Liver (tissue), 10 donors: ENCODE measurements at places on chromosomes 2 and 18. TPM values are rescaled to one million over a fixed set of nuclear protein-coding genes. Genes with fewer than 3 reads are reported as not detected.
A peak's percentile ranks its signal among the peaks of the same experiment; 100 is the strongest.

GRCh38 chr2:133253793-133254192 lies 314.5 kb downstream of the NCKAP5 start:
- no peak for DNase-seq

DNA sequence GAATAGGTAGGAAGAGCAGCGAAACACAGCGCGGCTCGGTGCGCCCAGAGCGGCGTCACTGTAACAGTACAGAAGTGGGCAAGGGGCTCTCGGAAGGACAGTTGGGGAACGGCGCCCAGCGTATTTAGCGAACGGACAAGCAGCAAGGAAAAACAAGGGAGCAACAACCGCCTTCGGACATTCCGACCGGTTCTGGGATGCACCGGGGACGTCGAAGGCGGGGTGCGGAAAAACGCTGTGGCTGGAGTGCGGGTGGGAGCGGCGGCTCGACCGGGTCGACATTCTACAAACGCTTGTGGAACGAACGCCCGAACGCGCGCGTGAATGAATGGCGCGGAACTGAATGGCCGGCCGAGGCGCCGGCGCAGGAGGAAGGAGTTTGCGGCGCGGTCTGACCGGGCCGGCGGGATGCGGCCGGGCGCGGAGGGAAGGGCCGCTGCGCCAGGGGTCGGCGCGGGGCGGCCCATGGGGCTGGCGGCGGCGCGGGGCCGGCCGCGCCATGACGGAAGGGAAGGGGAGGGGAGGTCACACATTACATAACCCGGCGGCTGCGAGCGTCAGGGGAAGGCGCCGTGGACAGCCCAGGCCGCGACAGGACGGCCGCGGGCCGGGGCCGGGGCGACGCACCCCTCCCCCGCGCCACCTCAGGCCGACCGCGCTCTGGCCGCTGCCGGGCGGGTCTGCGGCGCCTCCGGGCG lies 605 bp downstream of the REV1 start:
- peak; percentile 65 for DNase-seq

DNA sequence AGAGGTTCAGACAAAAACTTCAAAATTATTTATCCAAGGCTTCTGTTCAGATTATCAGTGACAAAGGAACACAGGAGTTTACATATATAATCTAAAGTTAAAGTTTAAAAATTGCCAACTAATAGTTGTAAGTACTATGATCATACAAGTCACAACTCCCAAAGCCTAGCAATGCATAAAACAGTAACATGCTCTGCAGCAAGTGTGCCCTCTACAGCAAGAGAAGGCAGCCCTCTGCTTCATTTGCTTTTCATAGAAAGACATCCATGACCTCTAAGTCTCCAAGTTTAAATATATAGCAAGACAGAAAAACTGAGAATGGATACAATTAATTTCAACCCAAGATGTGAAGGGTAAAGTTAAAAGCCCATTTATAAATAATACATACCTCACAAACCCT lies 13.3 kb downstream of the RAB1A start:
- DNase-seq, result no peak

The MERTK gene
- 9.0 TPM for total RNA-seq

DNA sequence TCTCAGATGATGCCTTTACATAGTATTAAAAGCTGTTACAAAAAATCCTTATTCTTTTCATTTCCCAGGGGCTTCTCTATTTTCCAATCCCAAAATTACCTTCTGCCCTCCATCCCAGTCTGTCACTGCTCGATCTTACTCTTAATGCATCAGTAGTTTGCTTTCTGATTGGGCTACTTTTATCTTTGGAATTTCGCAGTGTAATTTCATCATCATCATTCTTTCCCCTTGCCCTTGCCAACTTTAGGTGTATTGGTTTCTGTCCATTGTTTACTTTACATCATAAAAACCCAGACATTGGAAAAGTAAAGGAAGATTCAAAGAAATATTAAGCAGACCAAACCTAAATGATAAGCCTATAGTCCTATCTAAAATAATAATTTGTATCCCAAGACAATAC lies 457.2 kb downstream of the PIK3C3 start:
- no peak for DNase-seq

DNA sequence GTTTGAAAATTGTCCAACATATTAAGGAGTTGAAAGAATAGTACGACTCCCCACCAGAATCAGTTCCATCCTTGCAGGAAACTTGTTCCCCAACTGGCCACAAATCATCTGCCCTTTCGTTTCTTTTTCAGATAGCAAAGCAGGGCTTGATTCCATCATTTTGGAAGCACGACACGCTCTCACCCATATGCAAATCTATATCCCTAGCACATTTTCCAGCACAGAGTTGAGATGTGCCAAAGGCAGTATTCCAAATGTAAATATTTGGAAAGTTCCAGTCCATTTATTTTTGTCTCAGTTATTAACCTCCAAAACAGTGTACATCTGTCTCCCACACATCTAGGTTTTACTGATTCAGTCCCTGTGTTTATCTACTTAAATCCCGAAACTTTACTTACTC lies 128.8 kb upstream of the BCL2L11 start:
- DNase-seq, result no peak

- DNase-seq, result no peak
Observed at GRCh38 chr2:133718688-133719201, 150.5 kb upstream of the NCKAP5 start.

DNA sequence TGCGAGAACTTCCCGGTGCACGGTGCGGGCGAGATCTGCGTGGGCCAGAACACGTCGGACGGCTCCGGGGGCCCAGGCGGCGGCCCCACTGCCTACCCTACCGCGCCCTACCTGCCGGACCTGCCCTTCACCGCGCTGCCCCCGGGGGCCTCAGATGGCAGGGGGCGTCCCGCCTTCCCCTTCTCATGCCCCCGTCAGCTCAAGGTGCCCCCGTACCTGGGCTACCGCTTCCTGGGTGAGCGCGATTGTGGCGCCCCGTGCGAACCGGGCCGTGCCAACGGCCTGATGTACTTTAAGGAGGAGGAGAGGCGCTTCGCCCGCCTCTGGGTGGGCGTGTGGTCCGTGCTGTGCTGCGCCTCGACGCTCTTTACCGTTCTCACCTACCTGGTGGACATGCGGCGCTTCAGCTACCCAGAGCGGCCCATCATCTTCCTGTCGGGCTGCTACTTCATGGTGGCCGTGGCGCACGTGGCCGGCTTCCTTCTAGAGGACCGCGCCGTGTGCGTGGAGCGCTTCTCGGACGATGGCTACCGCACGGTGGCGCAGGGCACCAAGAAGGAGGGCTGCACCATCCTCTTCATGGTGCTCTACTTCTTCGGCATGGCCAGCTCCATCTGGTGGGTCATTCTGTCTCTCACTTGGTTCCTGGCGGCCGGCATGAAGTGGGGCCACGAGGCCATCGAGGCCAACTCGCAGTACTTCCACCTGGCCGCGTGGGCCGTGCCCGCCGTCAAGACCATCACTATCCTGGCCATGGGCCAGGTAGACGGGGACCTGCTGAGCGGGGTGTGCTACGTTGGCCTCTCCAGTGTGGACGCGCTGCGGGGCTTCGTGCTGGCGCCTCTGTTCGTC lies 1.7 kb downstream of the FZD7 start:
- peak; percentile 50 for DNase-seq

GRCh38 chr2:67991456-67991855 lies 71.3 kb downstream of the C1D start:
- DNase-seq, result no peak

The LAMA1 gene
- 0.67 TPM for total RNA-seq

DNA sequence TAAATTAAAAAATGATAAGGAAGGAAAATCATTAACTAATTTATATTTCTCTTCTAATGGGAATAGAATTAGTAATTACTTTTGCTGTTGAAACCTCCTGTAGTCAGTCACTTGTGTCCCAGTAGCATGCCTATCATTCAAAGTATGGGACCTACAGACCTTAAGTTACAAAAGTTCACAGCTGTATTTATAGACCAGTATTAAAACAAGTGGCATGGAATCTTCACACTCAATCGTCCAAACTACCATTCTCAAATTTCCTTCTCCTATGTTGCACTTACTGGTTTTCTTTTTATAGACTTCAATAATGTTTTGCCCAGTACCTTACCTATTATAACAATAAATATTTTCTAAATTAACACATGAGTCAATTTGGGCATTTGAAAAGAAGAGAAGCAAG lies 639.9 kb downstream of the ERBB4 start:
- DNase-seq, result no peak

The CD8B2 gene
- total RNA-seq, result under 0.01 TPM

The CCDC150 gene
- 4.6 TPM for total RNA-seq

GRCh38 chr2:175903384-175903936 lies 98.6 kb downstream of the LNPK start:
- no peak for DNase-seq

DNA sequence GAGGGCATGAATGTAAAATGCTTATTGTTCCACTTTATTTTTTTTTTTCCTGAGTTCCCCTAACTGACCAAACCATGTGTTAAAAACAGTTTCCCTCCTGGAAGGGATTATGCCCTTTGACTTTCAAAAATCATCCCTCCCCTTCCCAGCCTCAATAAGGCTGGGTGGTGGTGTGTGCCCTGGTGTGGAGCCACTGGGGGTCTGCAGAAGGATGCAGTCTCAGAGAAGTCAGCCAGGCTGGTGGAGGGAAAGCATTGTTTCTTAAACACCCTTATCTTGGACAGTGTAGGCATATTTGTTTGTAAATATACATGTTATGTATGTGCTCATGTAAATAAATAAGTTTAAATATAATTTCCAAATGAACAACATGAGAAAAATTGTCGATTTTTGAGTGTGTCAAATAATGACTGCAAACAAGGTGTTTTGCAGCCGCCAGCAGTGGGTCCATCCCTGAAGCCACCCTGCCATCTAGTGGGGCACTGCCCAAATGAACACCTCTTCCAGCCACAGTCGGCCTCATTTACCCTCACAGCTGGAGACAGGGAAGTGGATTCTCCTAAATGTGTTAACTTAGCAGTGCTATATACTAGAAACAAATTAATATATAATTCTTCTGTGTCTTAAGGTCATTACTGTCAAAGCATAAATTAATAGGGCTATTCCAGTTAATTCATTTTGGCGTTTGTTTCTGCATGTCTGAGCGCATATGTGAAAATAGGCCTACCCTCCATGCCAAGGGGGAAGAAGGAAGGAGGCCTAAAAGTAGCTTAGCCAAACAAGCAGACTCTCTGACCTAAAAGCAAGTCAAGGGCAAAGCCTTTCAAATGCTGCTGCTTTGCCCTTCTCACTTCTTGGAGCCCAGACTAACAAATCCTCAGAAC lies 209.6 kb upstream of the PIK3C3 start:
- DNase-seq, result peak; percentile 48

The DCDC2C gene
- not detected for total RNA-seq

DNA sequence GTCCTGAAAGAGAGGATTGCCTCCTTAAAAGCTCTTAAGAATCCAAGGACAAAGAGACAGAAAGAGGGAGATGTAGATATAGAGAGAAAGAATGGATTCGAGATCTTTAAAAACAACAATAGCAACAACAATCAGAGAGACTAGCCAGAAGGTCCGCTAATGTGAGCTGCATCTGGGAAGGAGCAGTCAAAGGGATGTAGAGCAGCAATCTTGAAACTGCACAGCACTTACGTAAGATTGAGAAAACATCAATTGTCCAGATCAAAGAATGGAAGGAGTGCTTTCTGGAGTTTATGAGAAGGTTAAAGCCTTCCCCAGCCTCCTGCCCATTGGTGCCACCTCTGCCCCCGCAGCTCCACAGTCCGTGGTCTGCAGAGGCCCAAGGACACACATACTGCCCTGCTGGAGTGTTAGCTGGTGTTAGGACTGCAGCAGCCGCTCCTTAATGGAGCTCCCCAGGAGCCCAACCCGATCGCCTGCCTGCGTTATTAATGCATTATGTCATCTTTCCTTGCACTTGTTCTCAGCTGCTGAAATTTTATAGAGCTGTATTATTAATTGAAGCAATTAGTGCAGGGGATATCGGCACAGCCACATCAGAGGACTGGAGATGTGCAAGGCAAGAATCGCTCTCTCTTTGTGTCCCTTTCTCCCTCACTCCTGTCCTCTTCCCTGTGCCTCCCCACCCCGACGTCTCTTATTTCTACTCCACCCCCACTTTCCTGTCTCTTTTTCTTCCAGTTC lies 94.2 kb upstream of the STPG4 start:
- DNase-seq, result no peak

The ALPG gene
- not detected for total RNA-seq

DNA sequence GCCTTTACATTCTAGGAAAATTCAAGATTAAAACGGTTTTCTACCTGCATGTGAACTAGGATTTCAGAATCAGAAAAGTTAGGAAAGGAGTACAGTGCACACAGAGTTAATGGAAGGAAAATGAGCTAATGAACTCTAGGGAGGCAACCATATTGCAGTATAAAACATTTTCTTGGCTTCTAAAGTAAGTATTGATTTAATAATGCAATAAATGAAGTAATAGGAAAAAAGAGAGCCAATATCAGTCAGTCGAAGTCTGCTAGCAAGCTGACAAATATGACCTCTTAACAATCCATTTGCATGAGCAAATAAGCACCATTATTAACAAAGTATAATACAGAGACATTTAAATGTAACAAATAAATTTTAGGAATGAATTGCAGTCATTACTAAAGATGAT lies 80.2 kb upstream of the COL3A1 start:
- DNase-seq, result no peak

GRCh38 chr2:175318542-175318941 lies 137.0 kb upstream of the ATP5MC3 start:
- DNase-seq, result no peak

The PXDN gene
- total RNA-seq, result 19.1 TPM

DNA sequence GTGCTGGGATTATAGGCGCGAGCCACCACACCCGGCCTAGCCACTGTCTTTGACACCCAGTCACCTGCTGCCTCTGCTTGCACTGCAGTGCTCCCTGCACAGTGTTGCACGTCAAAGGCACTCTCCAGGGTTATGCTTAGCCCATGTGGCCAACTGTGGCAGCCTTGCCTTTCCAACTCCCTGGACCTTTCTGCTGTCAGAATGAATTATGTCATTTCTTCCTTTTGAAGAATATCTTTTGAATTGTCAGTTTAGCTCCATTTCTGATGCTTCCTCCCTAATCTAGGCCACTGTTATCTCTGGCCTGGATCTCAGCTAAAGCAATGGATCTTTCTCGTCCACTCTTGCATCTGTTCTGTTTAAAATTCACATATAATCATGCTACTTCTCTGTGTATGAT lies 29.3 kb upstream of the LRRTM1 start:
- DNase-seq, result no peak

GRCh38 chr2:225502971-225503370 lies 103.5 kb downstream of the NYAP2 start:
- DNase-seq, result no peak

GRCh38 chr2:187302586-187302985 lies 145.5 kb downstream of the CALCRL start:
- DNase-seq, result no peak

The SPHKAP gene
- not detected for total RNA-seq

The CEP192 gene
- total RNA-seq, result 14.8 TPM

DNA sequence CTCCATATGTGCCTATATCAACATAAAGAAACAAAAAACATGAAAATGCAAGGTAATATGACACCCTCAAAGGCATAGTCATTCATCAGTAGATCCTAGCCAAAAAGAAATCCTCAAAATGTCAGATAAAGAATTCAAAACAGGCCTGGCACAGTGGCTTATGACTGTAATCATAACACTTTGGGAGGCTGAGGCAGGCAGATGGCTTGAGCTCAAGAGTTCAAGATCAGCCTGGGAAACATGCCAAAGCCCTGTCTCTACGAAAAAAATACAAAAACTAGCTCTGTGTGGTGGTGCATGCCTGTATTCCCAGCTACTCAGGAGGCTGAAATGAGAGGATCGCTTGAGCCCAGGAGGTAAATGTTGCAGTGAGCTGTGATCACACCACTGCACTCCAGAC lies 284.6 kb upstream of the KLHL29 start:
- DNase-seq, result no peak
